ENCODE measurements at places on chromosomes 1 and 21. TPM values are rescaled to one million over a fixed set of nuclear protein-coding genes. Genes with fewer than 3 reads are reported as not detected.

The DNAH14 gene
- 0.13 TPM for total RNA-seq

DNA sequence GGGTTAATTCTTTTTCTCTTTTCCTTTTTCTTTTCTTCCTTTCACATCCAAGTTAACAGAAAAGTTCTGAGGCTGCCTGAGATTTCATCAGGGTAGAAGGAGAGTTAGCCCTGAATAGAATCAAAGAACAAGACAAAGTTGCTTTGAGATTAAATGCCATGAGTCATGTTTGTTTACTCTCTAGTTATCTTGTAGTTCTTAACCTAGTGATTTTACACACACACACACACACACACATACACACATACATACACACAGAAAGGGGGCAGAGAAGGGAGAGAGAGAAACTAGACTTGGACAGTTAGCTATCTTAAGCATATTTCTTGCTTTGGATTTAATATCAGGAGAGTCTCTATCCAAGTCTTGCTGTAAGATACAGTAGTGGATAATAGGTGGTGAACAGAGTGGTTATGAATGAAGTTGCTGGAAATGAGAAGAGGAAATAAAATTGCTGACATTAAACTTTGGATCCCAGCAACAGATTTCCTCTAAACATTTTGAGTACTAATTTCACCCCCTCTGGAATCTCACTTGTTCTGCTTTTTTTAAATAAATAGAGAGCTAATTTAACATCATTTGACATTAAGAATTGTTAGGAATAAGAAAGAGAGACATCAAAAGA lies 19.9 kb downstream of the PLA2G4A start:
- no peak for DNase-seq

The CYP2J2 gene
- total RNA-seq, result 1.4 TPM

DNA sequence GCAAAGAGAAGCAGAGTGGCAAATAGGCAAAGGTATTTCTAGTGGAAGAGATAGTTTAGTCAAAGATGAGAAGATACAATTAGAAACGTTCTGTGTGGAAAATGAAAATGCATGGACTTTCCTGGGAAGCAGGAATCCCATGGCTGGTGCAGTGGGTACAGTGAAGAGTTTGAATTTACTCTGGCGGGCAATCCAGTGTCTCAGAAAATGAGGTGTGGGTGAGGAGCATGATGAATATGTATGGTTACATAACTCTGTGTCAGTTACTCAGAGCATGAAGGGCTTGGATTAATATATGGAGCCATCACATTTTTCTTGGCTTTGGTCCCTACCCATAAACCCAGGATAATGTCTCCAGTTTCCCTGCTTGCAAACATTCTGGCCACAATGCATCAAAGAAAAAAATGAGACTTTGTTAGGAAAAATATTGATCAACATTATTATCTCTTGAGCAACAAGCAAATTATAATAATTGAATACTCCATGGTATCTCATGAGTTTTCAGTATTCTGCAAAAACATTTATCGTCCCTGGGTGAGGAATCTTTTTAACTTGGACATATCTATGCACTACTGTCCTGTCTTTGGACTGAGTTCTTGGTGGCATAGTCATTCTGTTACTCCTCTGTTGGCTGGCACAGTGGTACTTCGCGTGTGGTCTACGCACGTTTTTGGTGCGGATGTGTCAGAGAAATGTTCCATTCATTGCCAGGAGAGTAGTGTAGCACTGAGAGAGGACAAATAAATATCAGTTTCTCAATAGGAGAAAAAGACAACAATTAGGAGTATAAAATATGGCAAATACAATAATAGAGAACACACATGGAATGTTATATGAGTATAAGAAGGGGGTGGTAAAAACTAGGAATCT lies 173.7 kb upstream of the C1orf105 start:
- no peak for DNase-seq

- no peak for DNase-seq
These were observed 8.5 kb upstream of the COL8A2 start for GRCh38 chr1:36133484-36133883.

The LCE2C gene
- not detected for total RNA-seq

The GUCA2A gene
- not detected for total RNA-seq

DNA sequence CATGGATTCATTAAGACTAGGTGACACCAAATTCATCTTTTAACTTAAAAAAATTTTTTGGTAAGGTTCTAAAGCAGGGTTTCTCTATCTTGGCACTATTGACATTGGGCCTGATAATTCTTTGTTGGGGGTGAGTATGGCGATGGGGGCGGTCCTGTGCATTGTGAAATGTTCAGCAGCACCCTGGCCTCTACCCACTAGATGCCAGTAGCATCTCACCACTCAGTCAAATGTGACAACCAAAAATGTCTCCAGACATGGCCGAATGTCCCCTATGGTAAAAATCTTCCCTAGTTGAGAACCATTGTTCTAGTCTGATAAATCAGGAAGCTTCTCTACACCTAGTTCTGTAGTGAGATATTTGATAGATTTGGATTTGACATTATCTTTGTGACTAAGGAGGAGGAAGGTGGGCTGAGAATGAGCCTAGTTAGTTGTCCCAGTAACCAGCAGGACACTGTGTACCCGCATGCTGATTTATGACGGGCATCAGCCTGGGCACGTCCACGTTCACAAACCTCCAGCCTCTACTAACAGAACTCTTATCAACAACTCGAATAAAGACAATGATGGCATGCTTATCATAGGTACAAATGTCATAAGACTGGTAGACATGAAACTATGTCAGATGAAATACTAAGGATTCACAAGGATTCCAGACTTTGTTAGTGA lies 104.6 kb downstream of the KCND3 start:
- no peak for DNase-seq

DNA sequence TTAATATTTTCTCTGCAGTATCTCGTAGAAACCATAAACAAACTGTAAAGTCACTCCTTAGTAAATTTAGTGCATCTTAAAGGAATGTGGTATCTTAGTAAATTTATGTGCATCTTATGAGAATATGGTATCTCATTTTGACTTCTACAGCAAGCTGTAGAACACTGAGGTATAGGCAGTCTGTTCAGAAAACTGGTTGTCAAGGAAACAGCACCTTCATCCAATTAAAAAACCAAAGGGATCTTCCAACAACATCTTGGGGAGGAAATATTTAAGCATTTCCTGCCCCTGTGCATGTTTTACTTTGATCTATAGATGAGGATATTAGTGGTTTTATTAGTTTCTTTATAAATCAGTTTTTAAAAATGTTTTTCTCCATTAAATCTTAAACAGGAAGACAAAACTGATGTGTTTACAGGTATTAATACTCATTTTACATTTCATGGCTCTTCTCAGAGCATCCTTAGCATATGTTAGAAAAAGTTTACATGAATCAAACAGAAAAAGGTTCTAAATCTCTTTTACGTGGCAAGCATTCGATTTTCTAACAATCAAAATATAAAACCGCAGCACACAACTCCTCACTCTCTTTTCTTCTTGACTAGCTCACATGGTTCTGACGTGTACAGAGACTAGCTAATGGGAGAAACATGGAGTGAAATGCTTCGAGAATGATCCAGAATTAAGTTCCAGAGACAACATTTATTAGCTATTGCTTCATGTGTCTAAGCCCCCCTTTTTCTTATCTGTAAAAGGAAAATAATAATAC lies 668.8 kb downstream of the PTPRC start:
- no peak for DNase-seq
